GM12878 (cell line): ENCODE measurements at places on chromosomes 16 and 17. TPM values are rescaled to one million over a fixed set of nuclear protein-coding genes. Genes with fewer than 3 reads are reported as not detected.
A peak's percentile ranks its signal among the peaks of the same experiment; 100 is the strongest.

GRCh38 chr17:43774304-43775250 lies 4.2 kb downstream of the DUSP3 start:
- H3K36me3 ChIP-seq, result no peaks in the 10 kb centered on the region
- no peak overlapping the region for H3K4me3 ChIP-seq
- DNase-seq, result no peak
- H3K27me3 ChIP-seq, result peaks cover 2% of the 10 kb centered on the region

- no peaks in the 10 kb centered on the region for H3K27me3 ChIP-seq
- no peak overlapping the region for H3K27ac ChIP-seq
- peaks cover 52% of the 10 kb centered on the region for H3K36me3 ChIP-seq
- H3K4me1 ChIP-seq, result no peaks in the 10 kb centered on the region
- no peak overlapping the region for H3K4me3 ChIP-seq
- DNase-seq, result no peak
Measured at GRCh38 chr17:16938031-16938430, 33.9 kb downstream of the TNFRSF13B start.

GRCh38 chr16:67723911-67724305 lies 4.8 kb upstream of the GFOD2 start:
- H3K4me3 ChIP-seq, result no peak overlapping the region
- no peak overlapping the region for H3K27ac ChIP-seq
- H3K27me3 ChIP-seq, result no peaks in the 10 kb centered on the region
- DNase-seq, result no peak
- peaks cover 5% of the 10 kb centered on the region; the same call in 1 of the 2 replicates for H3K4me1 ChIP-seq

- no peak for DNase-seq
Measured at GRCh38 chr17:67151717-67152116, 93.3 kb downstream of the HELZ start.

- DNase-seq, result no peak
- H3K36me3 ChIP-seq, result no peaks in the 10 kb centered on the region
Measured at GRCh38 chr17:55911186-55911585, 160.3 kb downstream of the PCTP start.

GRCh38 chr17:16329519-16330271 lies 23.6 kb downstream of the CENPV start:
- H3K27ac ChIP-seq, result no peak overlapping the region
- no peaks in the 10 kb centered on the region for H3K27me3 ChIP-seq
- DNase-seq, result peak; percentile 28
- no peaks in the 10 kb centered on the region for H3K36me3 ChIP-seq
- no peak overlapping the region for H3K4me3 ChIP-seq

The MYH1 gene
- not detected in 2 replicates for polyA plus RNA-seq

The NPIPA3 gene
- 1.2 TPM in 1 of 2 replicates, not detected in the other for polyA plus RNA-seq

The PFAS gene
- polyA plus RNA-seq, result 65.1 and 77.0 TPM in 2 replicates

The OTOP3 gene
- polyA plus RNA-seq, result not detected in 2 replicates
